ENCODE measurements at places on chromosomes 13 and 19. TPM values are rescaled to one million over a fixed set of nuclear protein-coding genes. Genes with fewer than 3 reads are reported as not detected.

- DNase-seq, result no peak
- peaks cover 82% of the 10 kb centered on the region for H3K27me3 ChIP-seq
- no peak overlapping the region for H3K27ac ChIP-seq
- H3K4me1 ChIP-seq, result no peaks in the 10 kb centered on the region
- H3K4me3 ChIP-seq, result no peak overlapping the region
Measured at GRCh38 chr13:111139873-111140561, 24.9 kb downstream of the ARHGEF7 start.

DEDD2 gene
- 28.5 TPM for total RNA-seq

DNA sequence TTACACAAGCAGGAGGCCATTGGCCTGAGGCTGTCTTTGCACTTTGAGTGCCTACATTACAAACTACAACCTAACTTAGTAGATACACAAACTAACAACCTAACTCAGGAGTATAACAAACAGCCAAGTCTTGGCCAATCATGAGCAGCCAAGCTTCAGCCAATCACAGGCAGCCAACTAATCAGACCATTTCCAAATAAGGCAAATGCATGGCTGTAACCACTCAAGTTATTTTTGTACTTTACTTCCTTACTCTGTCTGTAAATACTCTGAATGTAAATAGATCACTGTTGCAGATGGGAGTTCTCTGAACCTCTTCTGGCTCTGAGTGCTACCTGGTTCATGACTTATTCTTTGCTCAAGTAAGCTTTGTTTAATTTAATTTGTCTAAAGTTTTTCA is 748.1 kb upstream of the SGCG start:
- H3K4me3 ChIP-seq, result no peak overlapping the region
- no peak for DNase-seq
- no peaks in the 10 kb centered on the region for H3K27me3 ChIP-seq
- no peak overlapping the region for H3K27ac ChIP-seq
- H3K4me1 ChIP-seq, result no peaks in the 10 kb centered on the region
- H3K36me3 ChIP-seq, result no peaks in the 10 kb centered on the region

GRCh38 chr19:14027856-14028450 is at the start of gene RLN3:
Gene RLN3 (plus strand): TSS chr19:14028148. CDS start chr19:14028205, 57 bp downstream.
- H3K27ac ChIP-seq, result no peak within 1 kb of the TSS
- no peak for DNase-seq
- H3K27me3 ChIP-seq, result no peaks in the 10 kb centered on the region
- H3K4me1 ChIP-seq, result peaks cover 9% of the 10 kb centered on the region

PLK5 gene
- not detected for total RNA-seq

SIGLEC12 gene
- 0.70 TPM for total RNA-seq

- peaks cover 16% of the 10 kb centered on the region for H3K4me1 ChIP-seq
- no peak overlapping the region for H3K27ac ChIP-seq
- no peak overlapping the region for H3K4me3 ChIP-seq
- H3K36me3 ChIP-seq, result peaks cover 13% of the 10 kb centered on the region
- DNase-seq, result no peak
Measured at GRCh38 chr19:10450853-10451609, 30.7 kb downstream of the PDE4A start.
